ENCODE measurements at places on chromosomes 12 and 14. TPM values are rescaled to one million over a fixed set of nuclear protein-coding genes. Genes with fewer than 3 reads are reported as not detected.

DNA sequence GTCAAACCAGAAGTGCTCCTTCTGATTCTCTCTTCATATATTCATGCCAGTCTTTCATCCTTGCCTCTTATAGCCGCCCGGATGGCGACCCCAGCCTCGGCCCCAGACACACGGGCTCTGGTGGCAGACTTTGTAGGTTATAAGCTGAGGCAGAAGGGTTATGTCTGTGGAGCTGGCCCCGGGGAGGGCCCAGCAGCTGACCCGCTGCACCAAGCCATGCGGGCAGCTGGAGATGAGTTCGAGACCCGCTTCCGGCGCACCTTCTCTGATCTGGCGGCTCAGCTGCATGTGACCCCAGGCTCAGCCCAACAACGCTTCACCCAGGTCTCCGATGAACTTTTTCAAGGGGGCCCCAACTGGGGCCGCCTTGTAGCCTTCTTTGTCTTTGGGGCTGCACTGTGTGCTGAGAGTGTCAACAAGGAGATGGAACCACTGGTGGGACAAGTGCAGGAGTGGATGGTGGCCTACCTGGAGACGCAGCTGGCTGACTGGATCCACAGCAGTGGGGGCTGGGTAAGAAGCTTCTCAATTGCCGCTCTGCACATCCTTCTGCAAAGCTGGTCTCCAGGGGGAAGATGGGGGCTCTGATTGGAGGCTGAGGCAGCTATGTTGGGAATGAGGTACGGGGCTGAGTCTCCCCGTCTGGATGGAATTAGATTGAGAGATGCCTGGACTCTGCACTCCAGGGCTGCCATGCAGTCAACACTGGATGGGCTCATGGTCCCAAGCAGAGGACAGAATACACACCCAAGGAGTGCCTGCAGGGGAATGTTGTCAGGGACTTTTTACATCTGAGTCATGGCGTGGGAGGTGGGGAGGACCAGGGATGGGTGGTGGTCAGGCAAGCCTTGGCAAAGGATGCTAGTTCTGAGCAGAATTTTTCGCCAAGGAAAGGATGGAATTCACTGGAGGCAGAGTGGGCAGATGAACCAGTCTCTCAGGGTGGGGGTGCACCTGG lies 1.3 kb downstream of the BCL2L2 start:
- peaks cover 10% of the 10 kb centered on the region for H3K36me3 ChIP-seq
- H3K27ac ChIP-seq = peak overlapping the region; percentile 91

DNA sequence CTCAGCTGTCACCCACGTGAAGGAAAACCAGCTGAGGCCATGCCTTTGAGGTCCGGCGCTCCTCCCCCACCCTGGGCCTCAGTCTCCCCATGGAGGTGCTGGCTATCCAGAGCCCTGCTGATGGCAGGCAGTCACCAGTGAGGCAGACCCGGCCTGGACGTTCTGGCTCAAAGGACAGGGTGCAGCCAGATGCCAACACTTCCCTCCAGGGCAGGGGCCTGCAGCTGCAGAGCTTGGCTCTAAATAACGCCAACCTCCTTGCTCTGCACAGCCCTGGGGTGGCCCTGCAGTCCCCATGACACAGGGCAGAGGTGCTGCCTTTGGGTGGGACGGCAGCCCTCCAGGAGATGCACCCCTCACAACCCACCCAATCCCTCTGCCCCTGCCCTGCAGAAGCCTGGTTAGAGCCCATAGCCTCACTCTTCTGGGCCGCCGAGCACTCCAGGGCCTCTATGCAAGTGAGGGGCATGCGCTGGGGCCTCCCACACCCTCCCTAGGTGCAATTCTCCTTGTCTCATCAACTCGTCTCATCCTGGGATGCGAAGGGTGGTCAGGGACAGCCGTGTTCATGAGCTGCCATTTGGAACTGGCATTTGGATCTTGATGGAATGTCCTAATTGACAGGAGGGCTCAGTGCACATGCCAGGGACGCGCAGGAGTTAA lies 30.4 kb downstream of the CCDC85C start:
- H3K4me3 ChIP-seq = no peak overlapping the region
- H3K4me1 ChIP-seq = peaks cover 96% of the 10 kb centered on the region
- H3K36me3 ChIP-seq = no peaks in the 10 kb centered on the region
- H3K27ac ChIP-seq = peak overlapping the region; percentile 90

DNA sequence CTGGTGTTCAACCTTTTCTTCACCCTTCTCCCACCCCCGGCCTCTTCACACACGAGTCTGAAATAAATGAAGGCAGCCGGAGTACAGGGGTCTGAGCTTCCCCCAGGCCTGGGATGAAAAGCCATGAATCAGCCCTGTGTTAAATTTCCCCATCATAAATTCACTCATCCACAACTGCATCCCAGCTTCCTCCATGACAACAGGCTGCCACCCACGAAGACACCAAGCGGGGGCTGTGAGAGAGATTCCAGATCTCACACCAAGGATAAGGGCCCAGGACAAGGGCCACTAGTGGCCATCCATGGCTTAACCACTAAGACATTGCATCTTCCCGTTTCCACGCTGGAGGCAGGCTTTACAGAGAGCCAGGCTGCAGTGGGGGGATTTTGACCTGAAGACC lies 93.9 kb upstream of the NCOR2 start:
- no peaks in the 10 kb centered on the region for H3K36me3 ChIP-seq
- peaks cover 4% of the 10 kb centered on the region for H3K4me1 ChIP-seq
- no peaks in the 10 kb centered on the region for H3K27me3 ChIP-seq
- H3K27ac ChIP-seq = no peak overlapping the region
- DNase-seq = no peak

- no peak for DNase-seq
- H3K36me3 ChIP-seq = no peaks in the 10 kb centered on the region
- no peaks in the 10 kb centered on the region for H3K4me1 ChIP-seq
- no peak overlapping the region for H3K4me3 ChIP-seq
These were observed 279.9 kb upstream of the FAR2 start for GRCh38 chr12:28869197-28869596.

- H3K36me3 ChIP-seq = no peaks in the 10 kb centered on the region
- DNase-seq = no peak
- peak overlapping the region; percentile 4 for H3K27ac ChIP-seq
- no peak overlapping the region for H3K4me3 ChIP-seq
These were observed 270.1 kb upstream of the PRICKLE1 start for GRCh38 chr12:42859612-42860011.

- DNase-seq = no peak
- H3K27me3 ChIP-seq = no peaks in the 10 kb centered on the region
- no peaks in the 10 kb centered on the region for H3K36me3 ChIP-seq
- peaks cover 54% of the 10 kb centered on the region for H3K4me1 ChIP-seq
- H3K27ac ChIP-seq = no peak overlapping the region
These were observed 103.5 kb downstream of the MED13L start for GRCh38 chr12:116174006-116174405.

- H3K27ac ChIP-seq = peak overlapping the region; percentile 74
- no peaks in the 10 kb centered on the region for H3K27me3 ChIP-seq
- H3K4me3 ChIP-seq = no peak overlapping the region
- H3K4me1 ChIP-seq = peaks cover 69% of the 10 kb centered on the region
- H3K36me3 ChIP-seq = peaks cover 66% of the 10 kb centered on the region
- DNase-seq = no peak
These were observed 56.9 kb upstream of the CORO1C start for GRCh38 chr12:108788076-108788782.

- H3K27ac ChIP-seq = no peak overlapping the region
- peaks cover 14% of the 10 kb centered on the region for H3K4me1 ChIP-seq
These were observed 4.7 kb downstream of the RPS29 start for GRCh38 chr14:49581209-49582112.

The ACIN1 gene
- 60.1 TPM for total RNA-seq

The SSTR1 gene
- 0.97 TPM for total RNA-seq

The KLRC1 gene
- total RNA-seq = not detected

The E2F7 gene
- not detected for total RNA-seq

The PYGL gene
- total RNA-seq = 28.5 TPM

The SPX gene
- 1.2 TPM for total RNA-seq

The SLC2A14 gene
- not detected for total RNA-seq
